ENCODE measurements at places on chromosomes 16 and 17.

DNA sequence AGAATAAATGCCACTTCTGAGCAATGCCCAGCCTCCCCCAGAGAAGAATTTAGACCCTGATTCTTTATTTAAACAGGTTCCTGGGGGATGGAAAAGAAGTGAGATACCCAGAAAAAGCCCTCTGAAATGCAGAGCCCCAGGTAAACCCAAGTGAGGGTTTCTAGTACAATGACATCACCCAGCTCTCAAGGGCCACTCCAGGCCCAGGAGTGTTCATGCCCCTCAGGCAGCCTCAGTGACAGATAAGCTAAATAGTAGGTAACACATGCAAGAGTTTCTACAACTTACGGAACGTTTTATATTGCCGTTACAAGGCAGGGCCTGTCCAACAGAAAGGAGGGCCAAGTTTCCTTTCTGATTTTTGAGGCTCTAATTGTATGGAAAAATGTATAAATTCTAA lies 683.7 kb upstream of the SALL1 start:
- no peak for DNase-seq

GRCh38 chr17:850851-851763 lies 69.0 kb downstream of the MRM3 start:
- DNase-seq: peak; percentile 54

DNA sequence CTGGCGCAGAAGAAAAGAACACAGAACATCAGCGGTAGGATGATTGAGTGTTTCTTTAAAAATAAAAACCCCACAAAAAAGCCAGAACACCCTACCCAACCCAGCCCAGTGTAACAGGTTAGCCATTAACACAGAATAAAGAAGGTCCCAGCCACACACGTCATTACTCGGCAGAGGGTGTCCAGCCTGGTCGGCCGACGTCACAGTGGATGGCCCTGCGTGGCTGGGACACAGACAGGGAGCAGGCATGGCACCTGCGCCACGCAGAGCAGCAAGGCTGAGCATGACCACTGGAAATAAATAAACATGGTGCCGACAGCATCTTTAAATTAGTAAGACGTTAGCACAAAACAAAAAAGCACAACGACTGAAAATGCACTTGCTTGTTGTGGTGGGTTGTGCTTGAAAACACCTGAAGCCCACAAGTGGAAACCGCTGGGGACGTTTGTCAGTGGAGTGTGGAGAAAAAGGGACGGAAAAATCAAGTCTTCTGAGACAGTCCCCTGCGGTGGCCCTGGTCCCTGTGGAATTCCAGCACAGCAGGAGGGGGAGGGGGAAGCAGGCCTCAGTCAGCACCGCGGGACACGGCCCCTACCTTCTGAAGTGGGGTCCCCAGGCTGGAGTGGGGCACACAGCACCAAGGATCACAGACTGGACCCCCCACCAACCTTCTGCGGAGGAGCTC lies 39.2 kb downstream of the SLC7A5 start:
- no peak for DNase-seq

- no peak for DNase-seq
Measured at GRCh38 chr16:23838485-23839142, 2.8 kb downstream of the PRKCB start.

GRCh38 chr17:14303343-14304221 lies 2.7 kb downstream of the HS3ST3B1 start:
- peak; percentile 43 for DNase-seq

- no peak for DNase-seq
Measured at GRCh38 chr17:51197754-51198153, 31.5 kb downstream of the NME2 start.

- no peak for DNase-seq
Measured at GRCh38 chr17:29565643-29566472, 979 bp downstream of the ABHD15 start.

- DNase-seq: no peak
Measured at GRCh38 chr17:38751144-38751807, 1.3 kb upstream of the PSMB3 start.

DNA sequence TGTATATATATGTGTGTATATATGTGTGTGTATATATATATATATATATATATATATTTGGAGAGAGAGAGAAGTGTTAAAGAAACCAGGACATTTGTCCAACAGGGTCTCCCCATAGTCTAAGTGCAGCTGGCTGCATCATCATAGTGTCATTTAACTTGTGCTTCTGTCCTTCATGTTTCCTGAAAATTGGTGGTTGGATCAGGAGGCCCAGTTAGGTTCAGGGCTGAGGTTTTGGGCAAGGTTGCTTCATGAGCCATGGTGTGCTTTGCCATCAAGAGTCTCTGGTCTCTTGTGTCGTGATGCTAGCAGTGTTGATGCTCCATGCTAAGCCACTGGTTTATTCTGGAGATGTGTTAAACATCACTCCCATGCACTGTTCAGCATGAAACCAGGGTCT lies 85.3 kb downstream of the C16orf95 start:
- DNase-seq: no peak

DNA sequence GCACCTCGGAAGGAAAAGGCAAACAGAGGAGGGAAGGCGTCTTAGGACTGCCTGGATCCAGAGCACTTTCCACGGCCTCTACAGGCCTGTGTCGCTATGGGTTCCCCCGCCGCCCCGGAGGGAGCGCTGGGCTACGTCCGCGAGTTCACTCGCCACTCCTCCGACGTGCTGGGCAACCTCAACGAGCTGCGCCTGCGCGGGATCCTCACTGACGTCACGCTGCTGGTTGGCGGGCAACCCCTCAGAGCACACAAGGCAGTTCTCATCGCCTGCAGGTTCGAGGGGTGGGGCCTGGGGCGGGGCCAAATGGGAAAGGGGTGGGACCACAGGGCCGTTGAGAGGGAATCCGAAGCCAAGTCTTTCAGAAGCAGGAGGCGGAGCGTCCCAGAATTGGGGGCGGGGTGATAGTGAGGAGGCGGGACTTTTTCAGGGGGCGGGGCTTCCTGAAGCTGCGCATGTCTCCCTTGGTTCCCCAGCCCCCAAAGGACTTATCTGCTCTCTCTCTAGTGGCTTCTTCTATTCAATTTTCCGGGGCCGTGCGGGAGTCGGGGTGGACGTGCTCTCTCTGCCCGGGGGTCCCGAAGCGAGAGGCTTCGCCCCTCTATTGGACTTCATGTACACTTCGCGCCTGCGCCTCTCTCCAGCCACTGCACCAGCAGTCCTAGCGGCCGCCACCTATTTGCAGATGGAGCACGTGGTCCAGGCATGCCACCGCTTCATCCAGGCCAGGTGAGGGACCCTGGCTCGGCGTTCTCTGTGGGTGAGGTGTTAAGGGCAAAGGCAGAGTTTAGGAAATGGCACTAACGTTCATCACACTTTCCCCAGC lies 939 bp downstream of the BCL6B start:
- peak; percentile 89 for DNase-seq

GRCh38 chr17:80910043-80910442 lies 81.6 kb upstream of the CHMP6 start:
- DNase-seq: no peak

GRCh38 chr16:19127674-19128131 lies 13.9 kb downstream of the ITPRIPL2 start:
- DNase-seq: no peak
